ENCODE measurements at places on chromosomes 12 and 14.
A peak's percentile ranks its signal among the peaks of the same experiment; 100 is the strongest.

GRCh38 chr12:92468358-92469020, 234.3 kb upstream of the PLEKHG7 start:
- no peak for DNase-seq

DNA sequence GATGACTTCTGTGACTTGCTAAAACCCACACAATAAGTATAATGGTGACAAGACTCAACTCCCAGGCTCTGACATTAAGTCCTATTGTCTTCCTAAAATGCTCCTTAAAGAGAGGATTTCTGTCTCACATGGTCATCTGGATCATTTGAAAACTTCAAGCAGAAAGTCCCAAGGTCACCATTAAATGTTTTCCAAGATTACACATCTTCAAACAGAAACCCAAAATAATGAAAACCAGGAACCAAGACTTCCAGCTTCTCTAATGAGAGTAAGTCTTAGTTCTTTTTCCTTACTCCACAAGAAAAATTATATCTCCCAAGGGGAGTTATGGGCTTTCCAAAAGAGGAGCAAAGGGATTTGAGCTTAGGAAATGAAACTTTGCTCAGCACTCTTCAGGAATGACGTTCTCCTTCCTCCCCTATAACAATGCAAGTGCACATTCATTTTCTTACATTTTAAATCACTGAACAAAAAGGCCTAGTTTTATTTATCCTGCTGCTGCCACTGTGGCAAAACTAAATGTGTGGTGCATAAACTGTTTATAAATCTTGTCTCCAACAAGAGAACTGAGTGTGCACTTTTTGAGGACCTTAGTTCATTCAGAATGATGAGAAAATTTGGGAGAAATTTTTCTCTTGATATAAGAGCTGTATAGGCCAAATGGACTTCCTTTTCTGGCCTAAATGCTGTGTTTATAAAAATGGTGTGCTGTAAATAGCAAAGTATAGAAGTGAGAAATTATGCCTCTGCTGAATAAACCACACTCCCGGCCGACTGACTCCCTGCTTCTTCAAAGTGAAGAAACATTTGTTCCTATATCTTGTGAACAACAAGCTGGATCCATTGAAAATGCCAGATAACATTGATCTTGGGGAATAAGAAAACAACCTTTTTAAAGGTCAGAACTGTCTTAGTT, 148.4 kb upstream of the PLEKHG7 start:
- DNase-seq: no peak

- no peak for DNase-seq
Measured at GRCh38 chr12:118183711-118184110, 47.8 kb downstream of the PEBP1 start.

- DNase-seq: no peak
Measured at GRCh38 chr12:47422611-47423010, 283.2 kb downstream of the RPAP3 start.

GRCh38 chr12:100753837-100754236, 40.7 kb upstream of the ANO4 start:
- no peak for DNase-seq

DNA sequence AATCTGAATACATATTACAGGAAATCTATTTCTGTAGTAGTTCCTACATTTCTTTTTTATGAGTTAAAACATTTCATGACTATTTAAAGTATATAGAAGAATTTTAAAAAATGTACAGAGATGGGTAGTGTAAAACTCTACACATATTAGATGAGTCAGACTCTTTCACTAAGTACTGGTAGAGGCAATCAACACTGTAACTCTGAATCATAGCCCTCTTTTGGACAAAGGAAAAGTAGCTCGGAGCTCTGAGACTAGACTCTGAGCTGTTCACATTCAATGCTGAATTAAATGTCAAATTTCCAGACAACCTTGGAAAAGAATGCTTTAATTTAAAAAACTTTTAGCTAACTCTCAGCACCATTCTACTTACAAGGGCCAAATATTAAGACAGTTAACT, 3.4 kb downstream of the PTCSC3 start:
- no peak for DNase-seq

- no peak for DNase-seq
Measured at GRCh38 chr12:89546151-89546550, 20.3 kb upstream of the POC1B start.

DNA sequence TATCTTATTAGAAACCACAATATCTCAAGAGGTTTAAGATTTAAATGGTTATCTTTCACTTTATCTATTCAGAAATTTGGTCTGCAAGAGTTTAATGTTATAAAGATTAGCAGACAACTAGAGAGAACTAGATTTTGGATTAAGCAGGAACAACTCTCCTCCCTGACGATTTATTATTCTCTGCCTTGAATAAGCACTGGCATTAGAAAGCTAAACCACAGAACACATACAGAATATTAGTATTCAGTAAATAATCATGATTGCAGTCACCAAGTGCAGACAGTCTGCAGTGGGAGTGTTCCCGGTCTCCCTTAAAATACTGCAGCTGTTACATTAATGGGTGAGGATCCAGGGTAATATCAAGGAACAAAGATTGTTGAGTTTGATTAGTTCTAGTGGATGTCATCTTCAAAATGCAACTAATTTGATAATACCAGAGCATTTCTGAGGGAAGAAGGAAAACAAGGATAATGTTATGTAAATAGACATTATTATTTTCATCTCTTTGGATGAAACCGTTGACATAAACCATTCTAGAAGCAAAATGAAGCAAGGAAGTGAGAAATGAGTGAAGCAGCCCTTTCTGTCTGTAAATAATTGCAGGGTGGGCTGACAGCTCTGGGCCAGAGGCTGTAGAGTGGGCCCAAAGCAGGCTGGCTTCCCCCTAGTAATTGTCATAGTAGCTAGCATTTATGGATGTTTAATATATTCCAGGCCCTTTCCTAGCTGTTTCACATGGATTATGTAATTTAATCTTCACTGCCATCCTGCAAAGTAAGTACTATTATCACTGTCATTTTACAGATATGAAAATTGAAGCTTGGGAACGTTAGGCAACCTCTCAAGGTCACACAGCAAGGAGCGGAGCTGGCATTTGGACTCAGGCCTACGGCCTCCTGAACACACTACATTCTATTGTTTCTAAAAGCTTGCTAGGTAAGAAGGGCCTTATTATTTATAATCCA, 79.4 kb downstream of the DYRK2 start:
- no peak for DNase-seq

DNA sequence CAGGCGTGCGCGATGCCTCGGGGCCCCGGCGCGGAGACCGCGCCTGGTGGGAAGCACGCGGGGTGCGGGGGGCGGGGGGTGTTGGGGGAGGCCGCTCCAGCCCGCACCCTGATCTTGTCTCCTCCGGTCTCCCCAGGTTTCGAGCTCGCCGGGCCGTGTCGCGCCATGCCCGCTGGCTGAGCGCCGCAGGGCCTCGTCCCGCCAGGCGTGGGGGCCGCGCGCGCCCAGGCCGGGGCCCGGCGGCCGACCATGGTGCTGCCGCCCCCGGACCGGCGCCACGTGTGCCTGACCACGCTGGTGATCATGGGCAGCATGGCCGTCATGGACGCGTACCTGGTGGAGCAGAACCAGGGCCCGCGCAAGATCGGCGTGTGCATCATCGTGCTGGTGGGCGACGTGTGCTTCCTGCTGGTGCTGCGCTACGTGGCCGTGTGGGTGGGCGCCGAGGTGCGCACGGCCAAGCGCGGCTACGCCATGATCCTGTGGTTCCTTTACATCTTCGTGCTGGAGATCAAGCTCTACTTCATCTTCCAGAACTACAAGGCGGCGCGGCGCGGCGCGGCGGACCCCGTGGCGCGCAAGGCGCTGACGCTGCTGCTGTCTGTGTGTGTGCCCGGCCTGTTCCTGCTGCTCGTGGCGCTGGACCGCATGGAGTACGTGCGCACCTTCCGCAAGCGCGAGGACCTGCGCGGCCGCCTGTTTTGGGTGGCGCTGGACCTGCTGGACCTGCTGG, 2.4 kb downstream of the TMEM121 start:
- DNase-seq: no peak

- DNase-seq: peak; percentile 39
Measured at GRCh38 chr12:21774358-21775132, at the start of gene KCNJ8. Gene KCNJ8 (minus strand): TSS chr12:21774706. CDS start chr12:21773616, 1,090 bp downstream.

Data from NCI-H446 (cell line).